ENCODE measurements at places on chromosomes 6 and 20. TPM values are rescaled to one million over a fixed set of nuclear protein-coding genes. Genes with fewer than 3 reads are reported as not detected.

The HLA-C gene
- polyA plus RNA-seq = 213 TPM

The OSBPL2 gene
- 48.5 TPM for polyA plus RNA-seq

The TRIM15 gene
- polyA plus RNA-seq = 1.1 TPM

The ZSCAN23 gene
- polyA plus RNA-seq = 2.4 TPM

The MOXD1 gene
- polyA plus RNA-seq = 8.6 TPM

The RNF144B gene
- 6.3 TPM for polyA plus RNA-seq

The VSX1 gene
- polyA plus RNA-seq = 0.38 TPM

- no peak for DNase-seq
Observed at GRCh38 chr20:58930496-58930895, 50.6 kb upstream of the NELFCD start.

DNA sequence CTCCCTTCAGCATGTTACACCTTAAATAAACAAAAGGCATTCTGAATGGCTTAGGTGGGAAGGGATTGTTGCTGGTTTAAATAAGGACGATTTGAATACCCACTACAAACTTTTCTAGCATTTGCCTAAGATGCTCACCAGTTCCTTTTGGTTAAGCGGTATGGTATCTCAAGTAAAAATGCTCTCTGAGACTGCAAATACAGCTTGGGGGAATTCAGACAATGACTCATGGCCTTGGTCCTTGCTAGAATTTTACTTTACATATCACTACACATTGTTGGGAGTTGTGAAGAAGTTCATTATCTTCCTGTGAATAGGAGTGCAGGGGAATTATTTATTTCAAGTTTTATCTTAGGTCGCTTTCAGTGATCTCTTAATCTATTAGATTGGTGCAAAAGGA is 670.7 kb downstream of the UTRN start:
- no peak for DNase-seq

DNA sequence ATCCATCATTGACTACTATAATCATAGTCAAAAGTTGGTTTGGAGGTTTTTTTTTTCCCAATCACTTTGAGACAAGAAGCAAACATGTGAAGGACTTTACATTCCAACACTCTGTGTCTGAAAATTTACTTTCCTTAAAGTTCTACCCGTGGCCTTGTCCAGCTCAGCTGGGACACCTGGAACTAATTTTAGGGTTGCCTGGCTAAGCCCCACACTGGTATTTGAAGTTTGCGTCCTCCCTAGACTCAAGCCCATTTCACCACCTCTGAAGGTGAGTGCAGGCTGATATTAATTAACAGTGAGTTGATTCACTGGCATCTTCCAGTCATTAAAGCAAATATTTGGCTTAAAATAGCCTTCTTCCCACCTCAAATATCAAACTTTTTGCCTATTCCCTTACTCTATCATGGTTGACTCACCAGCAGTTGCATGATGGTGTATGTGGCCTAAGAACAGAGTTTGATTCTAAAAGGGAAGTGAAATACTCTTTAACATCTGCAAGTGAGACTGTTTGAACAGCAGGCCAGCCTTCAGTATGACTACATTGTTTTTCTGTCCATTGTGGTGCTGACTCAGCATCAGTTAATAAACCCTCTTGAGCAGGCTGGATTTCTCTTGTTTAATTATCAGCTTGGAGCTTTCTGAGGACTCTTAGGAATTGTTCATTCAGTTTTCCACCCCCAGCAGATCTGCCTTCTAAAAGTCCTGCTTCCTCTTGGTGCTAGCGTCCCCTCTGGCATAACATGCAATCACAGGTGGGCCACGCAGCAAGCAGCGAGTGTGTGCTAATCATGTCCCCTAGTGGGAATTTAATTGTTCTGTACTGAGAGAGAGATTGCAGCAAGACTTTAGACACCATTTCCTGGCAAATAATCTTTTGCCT is 1.8 kb upstream of the PRDM1 start:
- DNase-seq = no peak

- DNase-seq = no peak
Observed at GRCh38 chr6:117137711-117138110, 127.6 kb upstream of the VGLL2 start.

DNA sequence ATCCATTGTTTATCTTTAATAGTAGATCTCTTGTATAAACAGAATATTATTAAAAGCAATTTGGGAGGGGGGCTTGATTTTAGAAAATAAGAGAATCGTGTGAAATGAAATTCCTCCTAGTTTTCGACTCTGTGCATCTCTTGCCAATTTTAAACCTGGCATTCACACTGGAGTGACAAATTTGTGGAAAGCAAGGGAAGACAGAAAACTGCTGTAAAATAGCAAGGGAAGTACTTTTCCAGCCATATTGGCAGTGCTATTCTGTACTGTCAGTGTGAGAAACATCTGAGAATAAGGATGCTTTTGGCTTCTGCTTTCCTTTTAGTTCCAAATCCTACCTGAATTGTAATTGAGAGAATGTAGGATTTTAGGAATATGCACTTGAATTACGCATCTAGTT is 40.2 kb downstream of the TOP1 start:
- no peak for DNase-seq

- no peak for DNase-seq
Observed at GRCh38 chr6:111824608-111825337, 48.5 kb downstream of the FYN start.

GRCh38 chr6:13428583-13429405 is 58.6 kb downstream of the GFOD1 start:
- no peak for DNase-seq

DNA sequence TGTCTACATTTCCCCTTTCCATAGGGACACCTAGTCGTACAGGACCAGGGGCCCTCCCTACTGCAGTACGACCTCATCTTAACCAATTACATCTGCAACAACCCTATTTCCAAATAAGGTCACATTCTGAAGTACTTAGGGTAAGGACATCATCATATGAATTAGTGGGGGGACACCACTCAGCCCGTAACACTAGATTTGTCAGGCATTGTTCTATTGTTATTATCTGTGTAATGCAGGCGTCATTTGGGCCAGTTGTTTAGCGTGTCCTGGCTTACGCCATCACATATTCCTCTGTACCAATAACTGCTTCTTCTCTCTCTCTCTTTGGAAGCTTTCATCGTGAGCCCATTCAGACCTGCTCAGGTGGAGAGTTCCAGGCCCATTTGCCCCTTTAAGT is 89.3 kb downstream of the CAP2 start:
- no peak for DNase-seq

- no peak for DNase-seq
Observed at GRCh38 chr6:43016176-43016942, 2.3 kb downstream of the KLHDC3 start.

DNA sequence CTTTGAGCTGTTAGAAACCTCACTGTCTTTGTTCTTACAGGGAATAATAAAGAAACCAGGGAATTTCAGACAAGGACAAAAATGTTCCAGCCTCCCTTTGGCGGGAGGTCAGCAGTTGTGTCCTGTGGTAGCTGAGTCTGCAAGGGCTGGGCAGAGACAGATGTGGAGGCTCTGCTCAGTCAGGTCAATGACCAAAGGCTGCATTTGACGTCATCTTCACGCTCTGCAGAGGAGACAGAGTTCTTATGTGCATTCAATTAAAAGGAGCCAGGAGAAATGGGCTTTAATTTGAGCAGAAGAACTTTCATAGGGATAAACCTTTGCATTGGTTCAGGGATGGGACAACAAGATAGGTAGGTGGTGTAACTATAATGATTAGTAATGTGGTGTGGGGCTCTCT is 45.1 kb upstream of the FOXA2 start:
- DNase-seq = no peak

DNA sequence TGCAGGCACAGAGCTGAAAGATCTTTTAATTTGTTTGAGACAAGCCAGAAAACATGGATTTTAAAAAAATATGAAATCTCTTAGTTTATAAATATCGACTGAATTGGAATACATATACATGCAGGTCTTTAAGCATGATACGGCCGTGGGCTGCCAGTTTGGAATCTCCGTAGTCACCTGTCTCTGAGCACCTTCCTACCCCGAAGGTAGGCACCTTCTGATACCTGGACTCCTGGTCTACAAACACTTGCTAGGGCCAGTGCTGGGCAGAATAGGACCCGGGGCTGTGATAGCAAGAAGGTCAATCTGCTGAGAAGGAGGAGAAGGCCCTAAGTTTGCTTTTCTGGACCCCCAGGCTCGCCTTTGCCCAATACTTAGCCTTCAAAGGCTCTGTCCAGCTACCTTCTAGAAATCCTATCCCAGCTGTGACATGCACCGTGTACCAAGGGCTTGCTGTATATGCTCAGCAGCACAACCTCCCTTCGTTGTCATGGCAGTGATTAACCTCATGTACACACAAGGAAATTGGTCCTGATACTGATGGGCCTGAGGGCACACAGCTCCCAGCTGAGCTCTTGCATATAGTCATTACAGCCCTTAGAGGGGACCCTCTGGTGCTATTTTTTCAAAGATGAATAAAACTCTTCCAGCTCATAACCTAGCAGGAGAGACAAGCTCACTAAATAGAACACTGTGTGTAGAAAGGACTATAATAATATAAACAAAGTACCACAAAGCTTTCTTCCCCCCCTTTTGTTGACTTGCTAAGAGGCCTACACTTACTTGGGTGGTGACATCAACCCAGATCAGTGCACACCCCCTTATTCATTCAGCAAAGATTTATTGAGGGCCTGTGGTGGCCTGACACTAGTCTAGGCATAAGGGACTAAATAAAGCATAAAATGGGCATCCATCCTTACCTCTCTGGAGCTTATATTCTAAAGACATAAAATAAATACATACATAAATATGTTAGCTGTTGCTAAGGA is 17.7 kb downstream of the SNPH start:
- no peak for DNase-seq

- DNase-seq = no peak
Observed at GRCh38 chr20:47133809-47134456, 222.6 kb downstream of the ZMYND8 start.

DNA sequence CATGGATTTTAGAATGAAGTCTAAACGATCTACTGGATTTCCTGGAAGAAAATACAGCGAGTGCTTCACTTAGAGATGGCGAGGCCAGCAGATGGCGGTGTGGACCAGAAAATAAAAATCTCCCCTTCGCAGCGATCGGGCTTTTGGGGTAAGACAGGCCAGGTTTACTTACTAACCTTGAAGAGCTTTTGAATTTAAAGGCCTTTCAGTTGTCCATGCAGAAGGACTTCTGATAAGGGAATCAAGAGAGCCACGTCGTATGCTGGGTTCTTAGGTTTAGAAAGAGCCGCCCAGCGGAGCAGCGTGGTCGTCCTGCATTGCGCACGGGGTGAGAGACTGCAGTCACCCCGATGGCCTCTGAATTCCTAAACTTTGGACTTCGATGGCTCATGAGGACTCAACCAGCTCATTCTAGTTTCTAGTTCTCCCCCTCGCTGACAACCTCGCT is 125.2 kb upstream of the RALGAPA2 start:
- DNase-seq = peak; percentile 71

DNA sequence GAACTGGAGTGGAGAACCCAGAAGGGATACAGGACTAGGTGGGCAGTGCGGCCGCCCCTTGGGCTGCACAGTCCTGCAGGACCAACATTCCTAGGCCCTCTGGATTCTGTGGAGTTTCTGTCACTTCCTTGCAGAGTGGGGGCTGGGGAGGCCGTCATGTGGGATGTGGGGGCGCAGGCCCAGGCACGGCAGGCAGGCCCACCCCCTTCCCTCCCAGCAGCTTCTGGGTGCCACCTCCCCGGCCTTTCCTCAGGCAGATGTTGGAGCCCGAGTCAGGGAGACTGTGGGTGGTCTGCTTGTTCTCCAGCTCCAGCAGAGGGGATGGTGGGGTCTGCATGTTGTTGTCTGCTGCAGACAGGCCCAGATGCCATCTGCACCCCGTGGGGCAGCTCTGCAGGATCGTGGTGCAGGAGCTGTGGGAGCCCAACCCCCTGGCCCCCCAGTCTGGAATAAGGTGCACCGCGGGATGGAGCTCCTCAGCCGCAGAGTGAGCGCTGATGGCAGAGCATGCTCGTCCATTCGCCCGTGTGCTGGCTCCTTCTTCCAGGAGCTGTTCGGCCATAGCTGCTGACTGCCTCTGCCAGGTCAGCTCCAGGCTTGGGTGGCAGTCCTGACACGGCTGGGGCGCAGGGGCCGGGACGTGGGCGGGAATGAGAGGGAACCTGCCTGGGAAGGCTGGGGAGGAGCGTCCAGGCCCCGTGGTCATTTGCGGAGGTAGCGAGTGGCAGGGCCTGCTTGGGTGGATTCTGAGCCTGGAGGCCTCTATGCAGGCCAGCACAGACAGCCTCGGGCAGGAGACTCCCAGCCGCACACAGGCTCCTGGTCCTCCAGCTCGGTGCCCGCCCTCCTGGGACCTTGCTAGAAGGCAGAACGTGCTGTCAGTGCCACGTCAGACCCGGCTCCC is 18.1 kb downstream of the SLC17A9 start:
- DNase-seq = no peak

- no peak for DNase-seq
Observed at GRCh38 chr6:51112731-51113130, 294.1 kb downstream of the TFAP2B start.

DNA sequence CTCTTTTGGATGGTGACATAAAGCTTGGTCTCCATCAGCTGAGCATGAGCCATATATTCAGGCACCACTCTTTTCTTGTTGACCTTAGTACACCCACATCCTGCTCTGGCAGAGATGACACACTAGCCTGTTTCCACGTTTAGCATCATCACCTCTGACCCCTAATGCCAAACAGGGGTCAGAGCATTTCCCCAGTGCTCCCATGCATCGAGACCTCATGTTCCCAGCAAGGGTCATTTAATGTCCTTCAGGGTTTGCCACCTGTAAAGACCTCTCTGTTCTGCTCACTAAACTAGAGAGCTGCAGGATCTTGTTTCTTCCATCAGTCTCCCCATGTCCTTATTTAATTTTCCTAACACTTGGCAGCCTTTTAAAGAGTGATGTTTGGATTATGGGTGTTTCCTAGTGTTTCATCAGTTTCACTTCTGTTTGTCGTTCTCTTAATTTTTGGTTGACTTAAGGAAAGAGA is 97.5 kb downstream of the AIG1 start:
- DNase-seq = no peak

DNA sequence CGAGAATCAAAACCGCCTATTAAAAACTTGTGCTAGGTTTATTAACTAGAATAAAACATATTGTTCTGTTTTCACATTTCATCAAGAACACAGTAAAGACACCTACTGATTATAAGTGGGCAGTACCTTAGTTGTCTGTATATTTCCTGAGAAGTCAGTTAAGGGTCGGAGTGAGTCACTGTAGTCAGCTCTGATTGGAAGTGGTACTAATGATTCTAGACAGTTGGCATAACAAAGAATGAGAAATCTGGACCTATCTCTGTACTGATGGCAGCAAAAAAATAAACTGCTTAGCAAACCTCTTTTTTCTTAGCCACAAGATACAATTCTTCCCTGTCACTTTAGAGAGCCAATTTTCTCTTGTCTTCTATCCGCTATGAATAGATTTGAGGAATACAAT is 387.3 kb upstream of the ADGRB3 start:
- DNase-seq = no peak

- no peak for DNase-seq
Observed at GRCh38 chr20:64022671-64023360, 13.2 kb upstream of the C20orf204 start.

All from testis (tissue), 5 donors.